Midbrain (tissue), 1 donor: ENCODE measurements at places on chromosomes 6 and 20.

DNA sequence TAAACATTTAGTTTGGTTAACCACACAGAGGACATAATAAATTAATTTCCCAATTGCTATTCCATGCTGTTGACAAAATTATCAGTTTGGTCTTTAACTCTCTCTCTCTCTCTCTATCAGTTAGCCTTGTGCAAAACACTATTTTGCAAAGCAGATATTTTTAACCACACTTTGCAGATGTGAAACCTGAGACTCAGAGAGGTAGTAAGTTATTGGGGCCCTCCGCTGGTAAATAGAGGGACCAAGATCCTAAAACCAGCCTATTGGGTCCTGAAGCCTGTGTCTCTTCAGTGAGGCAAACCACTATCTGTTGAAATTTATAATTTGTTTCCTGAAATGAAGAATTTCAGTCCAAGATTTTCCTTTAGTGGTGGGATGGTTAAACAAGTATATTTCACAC is 231.0 kb downstream of the SOD2 start:
- no peak for DNase-seq

DNA sequence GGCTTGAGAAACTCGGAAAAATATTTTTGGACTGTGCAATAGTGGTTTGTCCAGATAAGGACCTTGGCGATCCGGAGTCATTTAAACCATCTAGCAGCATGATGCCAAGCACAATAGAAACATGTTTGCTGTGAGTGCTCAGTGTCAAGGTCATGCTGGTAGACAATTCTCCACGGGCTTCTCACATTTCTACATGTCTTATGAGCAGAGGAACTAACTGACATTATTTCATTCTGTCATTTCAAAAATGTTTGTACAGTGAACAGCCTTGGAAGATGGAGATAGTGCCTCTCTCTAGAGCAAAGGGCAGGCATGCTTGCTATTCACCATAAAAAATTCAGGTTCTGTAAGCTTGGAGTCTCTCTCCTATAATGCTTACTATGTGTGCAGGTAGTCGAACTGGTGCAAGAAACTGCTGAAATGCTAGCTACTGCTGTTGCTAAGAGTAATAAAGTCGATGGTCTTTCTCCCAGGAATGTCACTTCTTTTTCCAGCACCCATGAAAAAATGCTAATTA is 25.4 kb upstream of the CCN2 start:
- DNase-seq, result no peak

GRCh38 chr6:118502169-118502568 is 45.9 kb upstream of the PLN start:
- DNase-seq, result no peak

- DNase-seq, result no peak
Observed at GRCh38 chr6:110412360-110412759, 3.0 kb downstream of the DDO start.

DNA sequence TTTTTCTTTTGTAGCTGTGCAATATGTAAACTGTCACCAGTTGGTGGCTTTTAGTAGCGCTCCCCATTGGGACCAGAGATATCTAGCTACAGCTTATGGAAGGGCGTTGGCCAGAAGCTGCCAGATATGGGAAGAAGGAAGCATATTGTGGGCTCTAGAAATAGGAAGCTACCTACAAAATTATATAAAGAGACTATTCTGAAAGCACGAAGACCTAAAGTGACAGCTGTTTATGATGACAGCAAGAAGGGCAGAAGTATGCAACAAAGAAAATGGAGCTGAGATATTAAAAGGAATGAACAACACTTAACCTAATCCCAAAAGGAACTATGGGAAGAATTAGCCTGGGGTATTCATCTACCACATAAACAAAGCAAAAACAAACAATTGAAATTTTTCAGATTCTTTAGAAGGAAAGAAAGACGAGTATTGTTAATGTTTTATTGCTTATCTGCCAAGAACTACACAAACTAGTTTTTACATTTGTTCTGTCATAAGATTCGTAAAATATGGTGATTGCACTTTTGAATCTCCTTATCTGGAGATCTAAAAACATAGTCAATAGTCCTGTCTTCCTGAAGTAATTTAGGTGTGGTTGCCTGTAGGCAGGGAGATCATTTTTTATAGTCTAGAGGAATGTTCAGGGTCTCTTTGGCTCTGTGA is 81.6 kb downstream of the NCOA7 start:
- DNase-seq, result no peak

DNA sequence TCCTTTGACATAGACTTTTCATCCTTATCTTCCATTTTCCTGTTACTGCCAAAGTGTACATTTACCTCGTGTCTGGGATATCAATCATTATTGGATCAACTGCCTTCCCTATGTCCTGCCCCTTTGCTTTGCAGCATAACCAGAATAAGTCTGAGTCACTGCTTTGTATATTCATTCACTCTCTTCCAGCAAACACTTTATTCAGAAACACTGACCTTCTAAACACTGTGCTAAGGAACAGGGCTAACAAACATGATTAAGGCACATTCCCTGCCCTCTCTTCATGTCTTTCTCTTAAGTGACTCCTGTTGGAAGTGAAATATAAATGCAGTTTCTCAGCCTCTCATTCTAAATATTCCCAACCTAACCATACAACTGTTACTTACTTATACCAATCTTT is 66.9 kb downstream of the COL19A1 start:
- DNase-seq, result no peak

GRCh38 chr6:108557494-108558371 is 3.0 kb upstream of the FOXO3 start:
- peak; percentile 89 for DNase-seq

DNA sequence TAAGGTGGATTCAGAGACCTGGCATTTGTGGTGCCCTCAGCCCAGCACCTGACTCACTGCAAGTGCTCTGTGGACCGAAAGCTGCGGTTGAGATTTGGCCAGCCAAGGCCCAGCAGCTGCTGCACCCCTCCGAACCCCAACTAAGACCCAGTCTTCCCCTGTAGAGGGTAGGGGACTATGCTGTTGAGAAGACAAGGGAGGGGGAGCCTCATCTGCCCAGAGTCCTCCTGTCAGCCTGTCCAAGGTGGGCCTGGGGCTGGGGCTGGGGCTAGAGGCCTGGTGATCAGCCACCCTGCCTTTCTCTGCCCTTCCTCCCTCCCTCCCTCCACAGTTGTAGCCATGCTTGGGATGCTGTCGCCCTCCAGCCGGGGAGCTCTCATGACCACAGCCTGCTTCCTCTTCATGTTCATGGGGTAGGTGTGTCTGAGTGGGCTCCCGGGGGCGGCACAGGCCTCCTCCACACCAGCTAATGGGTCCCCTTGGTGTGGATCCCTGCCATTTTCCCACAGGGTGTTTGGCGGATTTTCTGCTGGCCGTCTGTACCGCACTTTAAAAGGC is 40.9 kb downstream of the TM9SF4 start:
- no peak for DNase-seq

DNA sequence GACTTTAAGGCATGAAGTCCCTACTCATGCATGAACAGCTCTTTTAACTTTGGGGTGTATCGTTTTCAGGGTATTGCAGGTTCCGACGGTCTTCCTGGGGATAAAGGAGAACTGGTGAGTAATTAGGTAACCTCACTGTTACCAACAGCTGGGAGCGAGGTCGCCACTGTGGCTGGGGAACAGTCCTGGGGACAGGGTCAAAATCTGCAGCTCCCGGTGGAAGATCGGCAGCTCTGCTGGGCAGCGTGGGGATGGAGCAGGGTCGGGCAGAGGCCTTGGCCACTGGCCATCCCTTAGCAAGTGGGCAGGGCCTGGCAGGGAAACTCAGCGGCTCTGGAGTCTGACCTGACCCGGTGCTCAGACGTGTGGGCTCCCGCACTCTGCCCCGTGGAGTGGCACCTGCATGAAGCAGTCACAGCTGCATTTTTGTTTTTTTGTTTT is 16.1 kb downstream of the COL9A3 start:
- DNase-seq, result no peak

DNA sequence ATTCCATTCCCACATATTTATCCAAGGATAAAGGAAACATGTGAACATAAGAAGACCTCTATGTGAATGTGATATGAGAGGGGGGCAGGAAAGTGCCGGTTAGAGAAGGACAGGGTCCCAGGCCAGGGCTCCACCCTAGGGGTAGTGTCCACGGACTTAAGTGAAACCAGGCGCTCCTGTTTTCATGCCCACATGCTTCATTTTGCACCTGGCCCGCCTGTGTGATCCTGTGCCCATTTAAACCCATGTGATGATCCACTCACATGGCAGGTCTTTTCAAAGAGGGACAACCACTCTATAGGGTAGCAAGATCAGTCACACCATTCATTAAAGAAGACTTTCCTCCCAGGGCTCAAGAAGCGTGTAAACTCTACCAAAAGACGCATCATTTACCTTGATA is 865.3 kb upstream of the GJE1 start:
- no peak for DNase-seq

DNA sequence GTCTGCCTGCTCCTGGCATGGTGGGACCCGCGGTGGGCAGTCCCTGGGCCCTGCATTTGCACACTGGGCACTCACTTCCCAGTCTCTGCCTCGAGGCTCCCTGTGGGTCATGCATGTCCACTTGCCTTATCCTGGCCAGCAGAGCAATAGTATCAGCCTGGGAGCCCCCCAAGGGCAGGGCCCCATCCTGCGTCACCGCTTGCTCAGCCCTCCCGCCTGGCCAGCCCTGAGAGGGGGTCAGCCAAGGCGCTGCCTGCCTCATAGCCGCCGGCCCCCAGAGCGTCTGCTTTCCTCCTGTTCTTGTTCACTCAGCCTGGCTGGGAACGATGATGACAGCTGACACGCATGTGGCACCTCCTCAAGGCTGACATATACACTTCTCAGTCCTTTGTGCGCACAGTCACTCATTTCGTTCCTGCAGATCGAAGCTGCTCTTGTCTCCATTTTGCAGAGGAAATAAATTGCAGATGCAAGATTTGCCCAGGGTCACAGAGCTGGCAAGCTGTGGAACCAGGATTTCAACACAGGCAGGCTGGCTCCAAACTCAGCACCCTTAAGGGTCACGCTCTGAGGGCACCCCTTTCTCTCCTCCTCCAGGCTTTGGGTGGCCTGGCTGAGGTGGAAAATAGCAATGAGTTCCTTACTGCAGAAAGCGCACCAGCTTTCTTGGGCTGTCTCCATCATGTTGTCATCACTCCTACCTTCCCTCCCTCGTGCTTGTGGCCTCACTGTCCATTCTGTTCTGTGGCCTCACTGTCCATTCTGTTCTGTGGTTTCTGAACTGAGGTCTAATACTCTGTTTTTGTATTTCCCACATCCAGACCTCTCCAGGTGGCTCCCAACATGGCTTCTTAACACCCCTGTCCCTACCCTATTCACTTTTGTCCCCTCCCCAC is 17.2 kb downstream of the KCNK17 start:
- DNase-seq, result no peak

GRCh38 chr6:148525453-148525852 is 182.8 kb downstream of the SASH1 start:
- no peak for DNase-seq

GRCh38 chr6:110041126-110041525 is 63.0 kb downstream of the GPR6 start:
- no peak for DNase-seq

- DNase-seq, result no peak
Observed at GRCh38 chr6:53432318-53433161, 83.8 kb upstream of the ELOVL5 start.

DNA sequence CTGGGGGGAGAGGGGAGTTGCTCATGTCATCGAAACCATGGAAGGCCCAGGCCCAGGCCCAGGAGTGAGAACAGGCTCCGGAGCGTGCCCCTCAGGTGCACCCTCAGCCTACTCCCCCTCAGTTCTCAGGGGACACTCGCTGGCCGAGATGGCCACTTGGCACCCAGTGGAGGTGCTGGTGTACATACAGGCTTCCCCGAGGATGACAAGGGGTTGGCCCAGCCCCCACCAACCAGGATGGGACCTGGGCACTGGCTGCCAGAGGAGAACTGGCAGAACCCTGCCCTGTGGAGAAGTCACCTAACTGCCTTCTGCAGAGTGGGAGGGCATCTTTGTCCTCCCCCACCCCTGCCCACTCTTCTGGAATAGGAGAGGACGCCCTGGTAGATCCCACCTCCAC is 9.5 kb downstream of the NKX2-2 start:
- no peak for DNase-seq

DNA sequence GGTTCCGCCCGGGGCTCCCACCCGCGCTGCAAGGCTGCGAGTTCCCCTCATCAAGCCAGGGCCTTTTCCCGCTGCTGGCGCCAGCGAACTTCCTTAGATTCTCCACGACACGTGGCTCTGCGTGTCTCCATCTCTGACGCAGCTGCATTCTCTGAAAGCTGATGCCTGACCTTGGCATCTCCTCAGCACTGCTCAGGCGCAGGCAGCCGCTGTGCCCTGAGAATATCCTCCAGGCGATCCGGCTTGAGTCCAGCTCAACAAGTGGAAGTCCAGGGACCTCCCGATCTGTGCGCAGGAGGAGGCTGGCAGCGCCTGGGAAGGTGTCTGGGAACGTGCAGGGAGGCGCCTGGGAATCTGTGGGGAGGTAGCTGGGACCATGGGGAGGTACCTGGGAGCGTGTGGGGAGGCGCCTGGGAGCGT is 171.2 kb upstream of the THBS2 start:
- DNase-seq, result no peak

GRCh38 chr6:143823548-143823947 is 19.6 kb upstream of the LTV1 start:
- DNase-seq, result no peak

DNA sequence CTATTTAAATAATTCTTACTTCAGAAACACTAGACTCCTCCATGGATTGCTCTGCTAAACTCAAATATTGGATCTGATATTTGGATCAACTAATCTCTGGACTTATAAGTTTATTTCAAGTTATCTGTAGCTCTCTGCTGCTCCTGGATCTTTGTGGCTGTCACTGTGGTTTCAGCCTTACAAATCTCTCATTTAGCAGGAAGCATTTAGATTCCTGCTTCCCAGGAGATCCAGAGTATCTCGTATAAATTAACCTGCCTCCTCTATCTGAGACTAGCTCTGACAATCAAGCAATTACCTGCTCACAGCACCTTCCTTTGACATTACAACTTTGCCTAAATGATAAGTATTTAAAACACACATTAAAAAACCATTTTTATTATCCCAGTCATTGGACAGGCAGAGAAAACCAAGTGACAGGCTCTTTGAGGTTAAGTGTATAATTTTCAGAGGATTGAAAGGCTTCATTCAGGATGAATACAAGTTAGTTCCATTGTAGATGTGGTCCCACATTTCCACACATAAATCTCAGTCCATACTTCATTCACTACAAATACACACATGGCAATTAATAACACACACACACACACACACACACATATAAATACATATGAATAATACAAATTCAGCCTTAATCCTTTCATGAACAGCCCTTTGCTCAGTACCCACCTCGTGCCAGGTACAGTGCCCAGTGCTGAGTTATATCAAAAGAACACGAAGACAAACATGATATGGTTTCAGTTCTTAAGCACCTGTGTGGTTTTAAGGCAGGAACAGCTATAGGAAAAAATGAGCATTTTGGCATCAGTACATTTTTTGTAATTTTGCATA is 55.5 kb upstream of the PLCB1 start:
- DNase-seq, result no peak

- DNase-seq, result peak; percentile 82
Observed at GRCh38 chr6:34414999-34415858, 10.6 kb downstream of the RPS10 start.

GRCh38 chr6:32829495-32829894 is 9.0 kb downstream of the TAP2 start:
- DNase-seq, result no peak
